Naive thymus-derived CD8-positive, alpha-beta T cell (primary cell): ENCODE measurements at places on chromosomes 4 and X. TPM values are rescaled to one million over a fixed set of nuclear protein-coding genes. Genes with fewer than 3 reads are reported as not detected.

GRCh38 chr4:98930311-98930865, 1.5 kb upstream of the EIF4E start:
- no peak for DNase-seq

GRCh38 chr4:1406981-1407656, 877 bp upstream of the NKX1-1 start:
- no peak for DNase-seq

DNA sequence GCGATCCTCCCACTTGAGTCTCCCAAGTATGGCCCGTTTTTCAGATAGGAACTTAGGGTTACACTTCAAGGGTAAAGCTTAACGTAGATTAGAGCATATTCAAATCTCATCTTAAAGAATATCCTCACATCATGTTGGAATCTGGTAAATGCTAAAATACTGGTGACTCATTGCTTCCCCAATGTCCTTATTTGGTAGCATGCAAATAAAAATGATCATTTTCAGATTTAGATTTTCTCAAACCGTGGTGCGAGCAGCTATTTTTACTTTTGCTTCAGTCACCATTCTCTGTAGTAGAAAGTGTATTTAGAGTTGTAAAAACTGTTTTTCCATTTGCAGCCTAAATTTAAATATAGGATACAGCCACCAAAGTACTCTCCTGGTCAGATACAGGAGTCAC, 101.5 kb upstream of the MAML3 start:
- DNase-seq: no peak

- DNase-seq: no peak
These were observed 56.0 kb upstream of the MAGED1 start for GRCh38 chrX:51837451-51837850.

GRCh38 chr4:5040856-5041620, 10.2 kb upstream of the STK32B start:
- DNase-seq: no peak

DNA sequence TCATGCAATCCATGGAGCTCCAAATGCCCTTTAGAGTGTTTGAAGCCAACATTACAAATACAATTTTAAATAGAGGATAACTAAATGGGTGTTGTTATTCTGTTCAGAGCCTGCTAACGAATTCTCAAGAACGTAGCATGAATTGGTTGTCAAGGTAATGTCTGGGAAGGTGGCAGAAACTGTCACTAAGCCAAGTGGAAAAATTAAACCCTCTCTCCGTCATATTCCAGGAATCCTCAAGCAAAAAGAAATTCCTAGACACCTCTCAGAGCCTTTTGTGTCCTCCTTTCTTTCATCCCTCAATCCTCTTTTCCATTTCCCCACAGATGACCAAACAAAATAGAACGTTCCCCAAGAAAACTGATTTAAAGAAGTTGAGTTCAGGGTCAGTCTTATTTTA, 204.0 kb downstream of the MID1 start:
- no peak for DNase-seq

ADH5 gene
- total RNA-seq: 84.9 TPM
